WERI-Rb-1 (cell line): ENCODE measurements at places on chromosomes 5 and 9.

GRCh38 chr9:117413346-117414219, 1.3 kb downstream of the ASTN2 start:
- peak; percentile 83 for DNase-seq

- no peak for DNase-seq
Observed at GRCh38 chr9:136267261-136268111, 21.9 kb upstream of the QSOX2 start.

DNA sequence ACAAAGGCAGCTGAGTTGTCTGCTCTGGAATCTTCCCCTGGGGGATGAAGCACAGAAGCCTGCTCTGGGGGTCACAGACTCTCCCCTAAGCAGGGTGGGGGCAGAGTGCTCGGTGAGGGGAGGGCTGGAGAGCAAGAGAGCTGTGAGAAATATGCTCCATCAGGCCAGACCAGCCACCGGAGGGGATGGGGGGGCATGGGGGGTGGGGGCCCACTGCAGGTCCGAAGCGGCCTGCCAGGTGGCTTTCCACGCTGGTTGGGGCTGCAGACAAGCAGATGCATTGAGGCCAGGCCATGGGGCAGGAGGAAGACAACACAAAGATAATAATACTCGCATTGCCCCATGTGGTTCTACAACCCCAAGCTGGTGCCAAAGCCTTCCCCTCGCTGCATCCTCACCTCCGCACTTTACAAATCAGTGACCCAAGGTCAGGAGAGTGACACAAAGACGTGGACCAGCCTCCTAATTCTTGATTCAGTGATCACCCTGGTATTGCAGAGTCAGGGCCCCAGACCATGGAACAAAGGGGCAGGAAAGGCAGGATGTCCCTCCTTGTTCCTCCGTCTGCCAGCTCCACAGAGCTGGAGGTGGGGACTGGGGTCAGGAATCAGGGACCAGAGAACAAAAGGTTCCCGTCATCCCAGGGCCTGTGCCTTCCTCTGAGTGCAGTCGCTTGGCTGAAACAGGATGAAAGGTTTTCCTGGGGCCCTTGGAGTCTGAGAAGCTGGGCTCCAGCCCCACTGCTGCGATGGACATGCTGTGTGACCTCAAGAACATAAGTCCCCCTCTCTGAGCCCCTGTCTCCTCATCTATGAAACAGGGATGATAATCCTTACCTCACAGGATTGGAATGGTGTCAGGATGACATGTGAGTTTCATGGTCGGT, 37.2 kb upstream of the GABRP start:
- no peak for DNase-seq

DNA sequence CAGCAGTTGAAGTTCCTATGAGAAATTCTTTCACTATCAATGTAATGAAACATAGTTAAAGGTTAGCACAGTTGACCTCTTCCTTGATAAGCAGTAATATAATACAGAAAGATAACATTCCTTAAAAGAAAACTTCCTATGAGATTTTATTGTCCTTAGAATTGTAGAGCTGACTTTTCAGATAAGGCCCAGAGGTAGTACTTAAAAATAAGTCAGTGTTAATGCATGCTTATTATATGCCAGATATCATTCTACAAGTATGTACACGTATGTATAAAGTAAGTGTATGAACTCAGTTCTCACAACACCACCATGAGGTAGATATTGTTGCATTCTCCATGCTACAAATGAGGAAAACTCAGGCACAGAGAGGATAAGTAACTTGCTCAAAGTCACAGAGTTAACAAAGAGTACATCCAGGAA, 15.3 kb downstream of the AP3S1 start:
- no peak for DNase-seq

DNA sequence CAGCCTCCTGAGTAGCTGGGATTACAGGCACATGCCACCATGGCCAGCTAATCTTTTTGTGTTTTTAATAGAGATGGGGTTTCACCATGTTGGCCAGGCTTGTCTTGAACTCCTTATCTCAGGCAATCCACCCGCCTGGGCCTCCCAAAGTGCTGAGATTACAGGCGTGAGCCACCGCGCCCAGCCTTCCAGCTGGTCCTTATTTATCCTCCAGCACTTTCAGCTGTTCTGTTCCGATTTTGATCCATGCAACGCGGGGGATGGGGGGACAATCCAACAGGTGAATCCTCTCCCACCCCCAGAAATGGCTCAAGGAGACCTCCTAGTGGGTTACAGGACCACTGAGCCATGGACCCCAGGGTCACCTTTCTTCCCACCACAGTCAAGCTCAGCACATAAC, 14.7 kb upstream of the CDKN2AIPNL start:
- peak; percentile 30 for DNase-seq

- no peak for DNase-seq
Observed at GRCh38 chr5:62718324-62718723, 139.7 kb downstream of the LRRC70 start.

DNA sequence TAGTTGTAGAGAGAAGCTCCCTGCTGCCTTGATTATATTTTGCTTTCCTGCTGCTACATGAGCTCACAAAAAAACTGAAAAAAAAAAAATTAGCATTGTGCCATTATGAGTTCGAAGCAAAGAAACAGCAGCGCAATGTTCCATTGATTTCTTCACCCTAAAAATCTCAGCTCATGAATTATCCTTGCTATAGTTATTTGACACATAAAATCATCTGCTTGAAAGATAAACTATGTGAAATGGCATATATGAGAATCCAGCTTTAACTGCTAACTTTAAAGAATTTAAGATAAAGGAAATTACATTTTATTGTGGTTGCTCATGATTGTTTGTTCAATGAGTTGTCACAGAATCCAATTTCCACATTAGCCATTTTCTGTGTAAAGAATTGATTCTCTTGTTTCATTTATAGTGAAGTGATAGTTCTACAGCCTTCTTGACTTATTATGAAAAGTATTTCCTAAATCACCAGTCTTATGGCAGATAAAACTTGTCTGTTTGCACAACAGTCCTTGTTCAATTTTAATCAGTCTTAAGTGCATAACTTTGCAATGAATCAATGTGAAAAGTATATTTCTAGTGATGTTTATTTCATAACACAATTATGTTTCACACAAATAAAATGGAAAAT, 1275.0 kb upstream of the CDH9 start:
- DNase-seq, result no peak

DNA sequence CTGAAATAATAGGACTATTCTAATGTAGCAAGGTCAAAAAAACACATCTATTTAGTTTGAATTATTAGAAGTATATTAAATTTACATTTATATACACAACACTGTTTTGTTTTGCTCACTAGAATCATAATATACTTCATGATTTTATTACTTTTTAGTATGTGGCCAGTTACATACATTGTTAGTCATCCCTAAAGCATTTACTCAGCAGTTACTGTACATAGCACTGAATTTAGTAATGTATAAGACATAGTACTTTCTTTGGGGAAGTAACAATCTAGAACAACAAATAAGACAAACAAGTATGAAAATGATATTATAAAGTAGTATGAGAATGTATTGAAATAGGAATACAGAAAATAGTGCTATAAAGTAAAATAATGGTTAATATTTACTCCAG, 28.2 kb downstream of the ERCC8 start:
- DNase-seq, result no peak

DNA sequence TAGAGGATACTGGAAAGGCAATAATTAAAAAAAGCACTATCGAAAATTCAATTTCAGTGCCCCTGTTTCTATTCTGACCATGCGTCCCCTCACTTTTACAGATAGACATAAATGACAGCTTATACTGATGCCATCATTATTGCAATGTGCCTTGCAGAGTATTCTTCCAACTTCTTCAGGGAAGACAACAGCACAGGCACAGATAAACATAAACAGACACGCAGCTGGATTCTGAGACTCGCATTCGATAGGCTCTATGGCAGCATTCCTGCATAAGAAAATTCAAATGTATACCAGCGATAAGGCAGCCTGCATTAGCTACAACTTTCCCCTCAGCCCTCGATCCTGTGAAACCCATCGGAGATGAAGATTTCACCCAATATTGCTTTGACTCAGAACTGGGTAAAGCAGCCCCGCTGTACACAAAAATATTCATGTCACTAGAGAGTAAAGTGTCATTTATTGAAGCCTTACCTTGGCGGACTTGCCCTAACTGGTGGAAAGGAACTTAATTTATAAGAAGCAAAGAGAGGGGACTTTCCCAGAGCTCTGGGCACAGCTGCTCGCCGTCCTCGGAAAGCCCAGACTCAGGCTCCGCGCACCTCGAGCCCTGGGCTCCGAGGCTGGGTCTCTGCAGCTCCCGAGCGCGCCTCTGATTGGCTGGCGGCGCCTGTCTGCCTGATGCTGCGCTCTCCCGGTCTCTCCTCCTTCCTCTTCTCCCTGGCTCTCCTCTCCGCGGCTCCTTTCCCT, at the start of gene CDH18:
TSS of gene CDH18 (minus strand) at position 589 of the 750 bp plus-strand sequence. CDS start 149,214 bp downstream, outside the sequence.
- DNase-seq, result peak; percentile 84

GRCh38 chr5:128276537-128277216, 193.1 kb downstream of the SLC12A2 start:
- no peak for DNase-seq

GRCh38 chr9:89358985-89359384, 40.7 kb downstream of the SECISBP2 start:
- DNase-seq, result peak; percentile 61

GRCh38 chr5:134071614-134072207, 42.8 kb upstream of the TCF7 start:
- no peak for DNase-seq
